ENCODE measurements at places on chromosomes 4 and X. TPM values are rescaled to one million over a fixed set of nuclear protein-coding genes. Genes with fewer than 3 reads are reported as not detected.

Gene CCNQ
- 17.8 TPM for total RNA-seq

Gene ELF2
- total RNA-seq: 25.2 TPM

Gene IL3RA
- total RNA-seq: not detected

Gene RAB41
- not detected for total RNA-seq

Gene MGARP
- not detected for total RNA-seq

Gene PF4V1
- not detected for total RNA-seq

Gene GRIA3
- not detected for total RNA-seq

Gene APOOL
- total RNA-seq: 37.1 TPM

Gene MAPK10
- 2.9 TPM for total RNA-seq

Gene XKRX
- 0.83 TPM for total RNA-seq

Gene STBD1
- total RNA-seq: 3.2 TPM

Gene WDR19
- total RNA-seq: 14.9 TPM

Gene ODAM
- total RNA-seq: 214 TPM

Gene FRMPD3
- total RNA-seq: 1.0 TPM

Gene MAGIX
- 13.9 TPM for total RNA-seq

Gene PAGE2
- total RNA-seq: not detected

Gene FRG1
- total RNA-seq: 24.2 TPM

Gene NPY2R
- total RNA-seq: not detected

Gene SEC24B
- total RNA-seq: 20.4 TPM

Measured in Calu3 (cell line).